ENCODE measurements at places on chromosomes 7 and 10.

DNA sequence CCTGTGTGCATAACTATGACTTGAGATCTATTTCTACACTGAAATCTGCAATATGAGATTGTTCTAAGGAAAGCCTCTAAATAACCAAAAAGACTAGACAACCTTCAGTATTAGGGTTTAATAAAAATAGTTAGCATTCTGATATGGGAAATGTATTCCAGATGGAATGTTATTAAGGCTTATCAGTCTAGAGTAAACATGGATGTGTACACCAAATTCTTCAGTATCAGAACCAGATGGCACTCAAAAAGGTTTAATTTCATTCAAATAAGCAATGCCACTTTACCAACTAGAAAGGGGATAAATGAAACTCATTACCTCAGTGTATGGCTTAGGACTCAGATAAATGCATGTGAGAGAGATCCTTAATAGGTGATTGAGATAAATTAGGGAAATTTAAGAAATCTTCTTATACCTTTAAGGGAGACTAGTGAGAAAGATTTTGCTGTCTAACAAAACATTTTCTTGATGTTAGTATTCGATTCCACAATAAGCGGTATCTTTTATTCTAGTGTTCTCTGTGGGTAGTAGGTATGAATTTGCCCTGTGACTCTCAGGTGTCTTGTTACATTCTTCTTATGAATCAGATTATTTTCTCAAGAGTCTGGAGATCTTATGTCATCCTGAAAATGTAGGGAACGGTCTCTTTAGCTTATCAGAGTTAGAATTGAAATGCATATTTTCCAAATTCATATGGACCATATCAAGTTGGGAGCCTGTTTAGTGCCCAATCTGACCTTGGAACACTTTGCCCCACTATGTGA is 159.2 kb downstream of the PRKG1 start:
- DNase-seq, result no peak

- no peak for DNase-seq
Measured at GRCh38 chr7:23018750-23019149, 4.8 kb upstream of the HYCC1 start.

DNA sequence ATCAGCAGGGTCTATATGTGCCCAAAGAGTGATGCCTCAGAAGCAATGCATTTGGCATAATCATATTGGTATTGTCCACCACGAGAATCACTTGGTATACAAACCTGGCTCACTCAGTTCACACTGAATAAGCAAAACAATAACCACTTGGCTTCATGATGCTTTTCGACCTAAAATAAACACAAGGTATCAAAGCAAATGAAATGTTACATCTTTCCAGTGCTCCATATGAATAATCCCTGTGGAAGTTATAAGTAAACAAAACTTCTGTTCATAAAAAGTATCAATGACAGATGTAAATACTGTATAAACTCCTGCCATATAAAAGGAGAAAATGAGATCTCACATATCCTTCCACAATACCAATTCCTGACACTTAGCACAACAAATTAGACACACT is 29.8 kb upstream of the EBLN1 start:
- DNase-seq, result no peak

GRCh38 chr7:117319181-117319580 is 3.7 kb downstream of the WNT2 start:
- no peak for DNase-seq

DNA sequence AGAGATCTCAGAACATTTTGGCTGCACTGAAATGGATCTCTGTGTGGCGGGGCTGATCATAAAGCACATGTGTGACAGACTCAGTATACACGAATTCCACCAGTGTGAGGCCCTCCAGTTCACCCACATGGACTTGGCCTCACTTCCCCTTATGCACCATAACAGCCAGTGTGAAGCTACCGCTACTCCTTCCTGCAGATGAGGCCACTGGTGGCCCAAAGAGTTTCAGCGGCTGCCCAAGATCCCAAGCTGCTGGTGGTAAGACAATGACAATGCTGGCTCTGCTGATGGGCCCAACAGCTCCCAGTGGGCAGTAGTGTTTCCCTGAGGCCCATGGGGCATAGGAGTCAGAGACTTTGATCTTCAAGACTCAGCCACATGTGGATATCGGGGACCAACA is 21.0 kb upstream of the C10orf71 start:
- no peak for DNase-seq

All from fibroblast of skin of abdomen (primary cell).